ENCODE measurements at places on chromosomes 5 and 9.

GRCh38 chr9:135324329-135324728, 155.3 kb upstream of the PPP1R26 start:
- DNase-seq: no peak

- DNase-seq: peak; percentile 86
Observed at GRCh38 chr5:61817472-61818326, 485.6 kb downstream of the ZSWIM6 start.

- peak; percentile 15 for DNase-seq
Observed at GRCh38 chr9:93185266-93186214, 1.6 kb downstream of the WNK2 start.

GRCh38 chr5:3303777-3304176, 291.9 kb upstream of the IRX1 start:
- no peak for DNase-seq

- DNase-seq: no peak
Observed at GRCh38 chr5:150457121-150457520, 7.6 kb upstream of the RPS14 start.

- DNase-seq: no peak
Observed at GRCh38 chr5:148020257-148020988, 43.4 kb upstream of the SPINK5 start.

DNA sequence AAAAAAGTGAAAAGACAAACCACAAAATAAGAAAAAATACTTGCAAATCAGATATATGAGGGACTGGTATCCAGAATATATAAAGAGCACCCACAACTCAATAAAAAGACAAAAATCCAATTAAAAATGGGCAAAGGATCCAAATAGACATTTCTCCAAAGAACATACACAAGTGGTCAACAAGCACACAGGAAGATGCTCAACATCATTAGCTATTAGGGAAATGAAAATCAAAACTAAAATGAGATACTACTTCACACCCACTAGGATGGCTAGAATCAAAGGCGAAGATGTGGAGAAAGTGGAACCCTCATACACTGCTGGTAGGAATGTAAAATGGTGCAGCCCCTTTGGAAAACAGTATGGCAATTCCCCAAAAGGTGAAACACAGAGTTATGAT, 21.1 kb upstream of the DPM2 start:
- no peak for DNase-seq

DNA sequence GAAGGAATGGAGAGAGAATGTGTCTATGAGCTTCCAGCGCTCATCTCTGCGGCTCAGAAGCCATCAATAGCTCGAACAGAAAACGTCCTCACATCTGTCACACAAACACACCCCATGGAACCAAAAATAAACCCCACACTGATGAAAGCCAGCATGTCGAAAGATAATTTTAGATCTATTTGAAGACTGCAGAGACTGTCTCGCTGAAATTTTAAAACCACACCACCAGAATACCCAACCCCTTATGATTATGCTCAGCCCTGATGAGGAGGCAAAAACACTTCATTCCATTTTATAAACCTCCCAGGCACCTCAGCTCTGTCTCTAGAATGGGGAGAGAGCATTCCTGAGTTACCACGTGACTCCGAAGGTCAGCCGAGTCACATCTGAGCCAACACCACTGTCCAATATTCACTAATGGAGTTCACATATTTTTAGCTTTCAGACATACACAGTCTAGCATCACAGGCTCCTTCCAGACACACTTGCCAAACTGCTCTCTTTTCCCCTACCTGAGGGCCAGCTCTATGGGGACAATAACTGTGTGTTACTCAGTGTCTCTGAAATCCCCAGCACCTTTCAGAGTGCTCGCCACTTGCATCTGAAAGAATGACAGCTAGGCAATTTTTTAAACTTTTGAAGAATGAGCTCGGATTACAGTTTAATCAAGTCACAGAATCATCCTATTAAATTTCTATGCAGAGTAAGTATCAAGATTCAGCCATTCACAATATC, 63.2 kb downstream of the SERINC5 start:
- DNase-seq: no peak

DNA sequence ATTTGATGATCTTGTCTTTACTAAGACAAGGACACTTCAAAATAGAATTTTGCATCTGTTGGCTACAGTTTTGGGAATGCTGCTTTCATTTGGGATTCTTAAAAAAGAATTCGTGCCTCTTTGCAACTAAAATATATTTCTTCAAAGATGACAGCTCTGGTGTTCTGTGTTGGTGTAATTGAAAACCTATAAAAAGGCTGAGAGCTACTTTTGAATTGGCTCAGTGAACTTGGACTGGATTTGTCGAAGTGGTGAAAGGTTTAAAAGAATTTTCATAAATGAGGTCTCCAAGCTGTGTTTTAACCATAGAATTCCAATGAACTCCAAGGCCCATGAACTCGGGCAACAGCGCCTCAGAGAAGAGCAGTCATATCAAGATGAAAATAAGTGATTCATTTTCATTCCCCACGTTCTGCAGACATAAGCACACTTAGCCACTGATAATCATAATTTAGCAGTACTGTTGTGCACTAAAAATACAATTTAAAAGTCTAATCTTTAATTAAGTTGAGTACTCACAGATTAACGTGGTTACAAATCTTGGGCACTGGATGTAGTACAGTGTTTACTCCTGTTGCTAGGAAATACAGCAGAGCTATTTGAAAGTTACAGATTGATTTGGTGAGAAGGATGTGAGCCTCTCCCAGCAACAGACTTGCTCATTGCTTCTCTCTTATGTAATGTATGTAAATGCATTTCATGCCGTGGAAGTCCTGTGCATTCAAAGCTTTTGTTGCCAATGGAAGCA, 10.9 kb downstream of the SNCAIP start:
- peak; percentile 58 for DNase-seq

DNA sequence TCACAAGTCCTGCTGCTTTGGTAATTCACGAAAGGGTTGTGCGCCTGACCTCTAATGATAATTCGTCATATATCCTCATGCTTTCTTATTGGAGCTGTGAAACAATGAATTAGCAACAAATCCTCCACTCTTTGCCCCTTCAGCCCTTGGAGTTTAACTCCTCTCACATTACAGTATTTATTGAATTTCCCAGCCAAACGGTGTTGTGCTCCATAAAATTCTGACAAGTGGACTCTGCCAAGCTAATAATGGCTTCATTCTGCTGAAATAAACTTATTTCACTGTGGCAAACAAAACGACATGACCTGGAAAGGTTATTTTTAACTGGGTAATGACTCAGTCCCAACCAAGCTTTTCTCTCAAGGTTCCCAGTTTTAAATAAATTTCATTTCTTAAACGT, 984.4 kb upstream of the DMAC1 start:
- DNase-seq: no peak

All from brain (organoid and tissue), 16 donors.